Left renal pelvis (tissue), 4 donors: ENCODE measurements at places on chromosomes 12 and 14. TPM values are rescaled to one million over a fixed set of nuclear protein-coding genes. Genes with fewer than 3 reads are reported as not detected.

TMCC3 gene
- 47.2 TPM for polyA plus RNA-seq

PRICKLE1 gene
- 84.2 TPM for polyA plus RNA-seq

KRT76 gene
- polyA plus RNA-seq = not detected

LMNTD1 gene
- not detected for polyA plus RNA-seq
